Activated CD4-positive, alpha-beta T cell treated with anti-CD3 and anti-CD28 coated beads, Interleukin-2, amount 50 U/mL, for 4 hours (primary cell): ENCODE measurements at places on chromosomes 7 and 10.

- DNase-seq: no peak
Measured at GRCh38 chr10:88544140-88544870, 38.8 kb downstream of the RNLS start.

- DNase-seq: no peak
Measured at GRCh38 chr10:27247441-27247840, 6.8 kb upstream of the ACBD5 start.

- DNase-seq: no peak
Measured at GRCh38 chr10:110547139-110547761, 20.2 kb upstream of the SMC3 start.

DNA sequence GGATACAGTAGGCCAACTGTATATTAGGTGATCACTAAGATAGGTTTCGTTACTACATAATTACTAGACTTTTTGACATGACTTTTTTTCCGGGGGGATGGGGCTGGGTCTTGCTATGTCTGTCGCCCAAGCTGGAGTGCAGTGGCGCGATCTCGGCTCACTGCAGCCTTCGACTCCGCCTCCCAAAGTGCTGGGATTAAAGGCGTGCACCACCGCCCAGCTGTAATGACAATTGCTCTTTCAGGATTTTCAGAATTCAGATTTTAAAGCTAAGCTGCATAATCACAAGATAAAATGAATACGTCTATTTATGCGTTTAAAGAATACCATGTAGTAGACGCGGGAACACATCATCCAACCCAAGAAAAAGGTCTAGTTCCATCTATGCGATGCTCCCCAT lies 982 bp downstream of the IDI1 start:
- no peak for DNase-seq

DNA sequence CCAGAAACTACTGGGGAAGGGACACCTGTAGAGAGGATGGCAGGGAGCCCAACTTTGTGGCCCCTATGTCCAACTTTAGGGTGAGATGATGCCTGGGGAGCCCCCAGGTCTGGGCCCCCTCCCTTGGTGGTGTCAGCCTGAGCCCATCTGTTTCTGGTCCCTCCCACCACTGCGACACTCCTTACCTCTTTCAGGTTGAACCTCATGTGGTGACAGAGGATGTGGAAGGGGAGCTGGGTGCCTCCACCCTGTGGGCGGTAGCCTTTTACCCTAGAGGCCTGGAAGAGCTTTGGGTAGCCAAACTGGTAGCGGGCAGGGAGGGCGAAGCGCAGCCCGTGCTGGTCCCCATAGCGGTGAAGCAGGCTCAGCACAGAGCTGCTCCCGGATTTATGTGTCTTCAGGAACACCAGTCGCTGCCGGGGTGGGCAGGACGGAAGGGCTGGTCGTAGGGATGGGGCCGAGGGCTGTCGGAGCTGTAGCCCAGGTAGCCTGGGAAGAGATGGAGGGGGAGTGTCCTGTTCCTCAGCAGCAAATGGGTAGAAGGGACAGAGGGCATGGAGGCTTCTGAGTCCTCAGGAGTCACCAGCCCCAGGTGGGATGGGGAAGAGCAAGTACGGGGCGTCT lies 2.0 kb downstream of the GAL3ST4 start:
- peak; percentile 32 for DNase-seq

- DNase-seq: no peak
Measured at GRCh38 chr10:18216482-18216881, 76.3 kb downstream of the CACNB2 start.

DNA sequence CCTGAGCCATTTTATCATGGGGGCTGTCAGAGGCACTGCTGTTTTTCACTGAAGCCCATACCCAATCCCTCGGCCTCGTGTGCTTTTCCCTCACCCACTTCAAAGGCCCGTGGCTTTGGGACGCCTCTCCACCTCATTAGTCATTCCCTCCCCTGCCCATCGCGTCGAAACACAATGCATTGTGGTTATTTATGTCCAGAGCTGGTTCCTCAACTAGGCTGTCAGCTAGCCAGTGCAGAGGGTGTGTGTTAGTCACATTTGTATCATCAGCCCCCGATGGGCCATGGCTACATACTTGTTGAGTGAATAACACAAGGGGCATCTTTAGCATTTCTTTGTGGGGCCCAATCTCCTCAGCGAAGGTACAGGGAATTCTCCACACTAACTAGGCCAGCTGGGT lies 3.8 kb upstream of the CRCP start:
- DNase-seq: no peak
